ENCODE measurements at places on chromosomes 7 and 10.

- DNase-seq = no peak
Observed at GRCh38 chr10:117533507-117534281, 8.9 kb upstream of the EMX2 start.

DNA sequence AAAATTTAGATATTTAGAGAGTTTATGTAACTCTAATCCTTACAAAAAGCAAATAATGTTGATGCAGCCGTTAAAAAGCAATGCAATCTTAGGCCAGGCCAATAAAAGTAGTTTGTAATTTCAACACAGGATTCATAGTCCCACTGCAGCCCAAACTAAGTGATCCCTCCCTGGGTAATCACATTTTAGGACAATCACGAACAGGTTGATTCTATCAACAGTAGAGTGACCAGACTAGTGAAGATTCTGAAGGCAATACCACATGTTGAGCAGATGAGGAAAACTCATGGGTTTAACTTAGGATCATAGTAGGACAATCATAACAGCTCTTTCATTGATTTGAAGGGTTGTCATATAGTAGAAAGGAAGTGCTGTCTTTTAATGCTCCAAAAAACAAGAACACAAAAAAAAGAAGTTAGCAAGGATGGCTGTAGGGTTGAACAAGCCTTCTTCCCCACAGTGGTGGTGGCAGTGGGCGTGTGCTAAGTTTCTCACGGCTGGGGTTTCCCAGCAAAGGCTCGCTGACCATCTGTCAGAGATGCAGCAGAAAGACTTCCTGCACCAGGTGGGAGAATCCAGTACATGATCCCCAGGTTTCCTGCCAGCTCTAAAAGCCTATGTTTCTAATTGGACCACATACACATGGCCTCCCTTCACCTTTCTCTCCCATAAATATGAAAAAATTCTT is 212.2 kb downstream of the CHRM2 start:
- no peak for DNase-seq

DNA sequence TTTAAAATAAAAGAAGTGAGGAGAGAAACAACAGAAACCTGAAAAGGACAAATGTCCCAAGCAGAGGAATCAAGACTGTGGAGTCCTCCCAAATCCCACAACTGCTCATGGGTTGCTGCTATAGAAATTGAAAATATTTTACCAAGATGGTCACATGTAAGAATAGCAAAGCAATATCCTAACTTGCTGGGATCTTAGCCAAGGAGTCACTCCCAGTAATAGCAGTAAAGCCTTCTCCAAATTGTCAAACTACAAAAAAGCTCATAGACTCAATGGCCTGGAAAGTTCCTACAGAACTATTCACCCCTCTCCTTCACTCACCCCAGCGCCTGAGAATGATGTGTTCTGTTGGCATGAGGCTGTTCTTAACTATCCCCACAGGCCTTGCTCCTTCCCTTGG is 186.5 kb downstream of the ELMO1 start:
- no peak for DNase-seq

- DNase-seq = no peak
Observed at GRCh38 chr7:127810696-127811660, 159.0 kb downstream of the SND1 start.

DNA sequence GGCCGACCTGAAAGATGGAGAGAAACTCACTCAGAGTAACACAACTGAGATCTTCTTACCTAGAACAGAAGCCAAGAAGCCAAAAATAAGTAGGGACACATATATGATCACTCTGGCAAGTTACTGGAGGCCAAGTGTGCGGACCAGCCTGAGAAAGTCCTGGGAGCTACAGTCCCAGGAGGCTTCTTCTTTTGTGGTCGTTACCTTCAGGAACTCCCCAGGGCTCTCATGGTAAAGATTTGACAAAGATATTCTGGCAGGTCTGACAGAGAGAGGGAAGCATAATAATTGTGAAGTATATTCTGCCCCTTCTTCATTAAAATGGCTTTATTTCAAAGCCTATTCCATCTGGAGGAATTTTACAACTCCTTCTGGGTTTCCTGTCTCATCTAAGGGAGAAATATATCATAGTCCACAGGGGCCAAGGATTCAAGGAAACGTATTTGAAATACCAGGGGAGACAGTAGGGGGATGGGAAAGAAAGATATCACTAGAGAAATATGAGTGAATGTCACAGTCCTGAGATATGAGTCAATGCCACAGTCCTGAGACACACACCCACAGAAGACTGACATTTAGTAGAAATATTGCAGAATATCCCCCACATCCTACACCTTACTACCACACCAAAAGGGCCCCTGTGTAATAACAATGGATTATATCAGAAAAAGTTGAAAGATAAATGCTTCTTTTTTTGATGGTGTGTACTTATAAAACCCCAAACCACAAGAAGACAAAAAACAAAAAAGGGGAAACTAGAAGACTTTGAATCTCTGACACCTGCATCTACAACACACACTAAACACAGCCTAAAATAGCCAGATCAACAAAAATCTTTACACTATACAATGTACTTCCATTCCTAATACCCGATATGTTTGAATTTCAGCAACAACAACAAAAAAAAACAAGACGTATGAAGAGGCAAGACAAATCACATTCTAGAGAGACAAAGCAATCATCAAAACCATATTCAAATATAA is 594.2 kb upstream of the NRG3 start:
- no peak for DNase-seq

DNA sequence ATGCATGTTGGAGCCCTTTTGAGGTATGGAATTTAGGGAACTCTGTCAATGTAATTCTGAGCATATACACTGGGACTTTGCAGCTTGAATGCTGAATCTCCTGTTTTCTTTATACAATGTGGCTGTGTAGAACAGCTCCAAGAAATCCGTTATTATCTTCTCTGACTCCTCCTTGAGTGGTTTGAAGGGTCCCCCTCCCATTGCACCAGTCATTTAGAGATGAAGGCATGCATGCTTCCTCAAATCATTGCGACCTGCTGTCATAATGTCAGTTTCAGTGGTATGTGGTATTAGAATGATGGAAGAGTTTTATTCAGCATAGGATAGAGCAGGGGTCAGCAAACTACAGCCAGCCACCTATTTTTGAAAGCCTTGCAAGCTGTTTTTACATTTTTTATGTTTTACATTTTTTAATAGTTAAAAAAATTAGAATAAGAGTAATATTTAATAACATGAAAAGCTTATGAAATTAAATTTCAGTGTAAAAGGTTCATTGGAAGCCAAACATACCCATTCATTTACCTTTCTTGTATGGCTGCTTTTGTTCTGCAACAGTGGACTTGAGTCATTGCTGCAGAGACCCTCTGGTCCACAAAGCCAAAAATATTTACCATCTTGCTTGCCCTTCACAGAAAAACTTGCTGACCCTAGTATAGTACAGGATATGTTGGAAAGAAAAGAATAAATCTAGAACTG is 8.1 kb downstream of the STK17A start:
- DNase-seq = no peak

DNA sequence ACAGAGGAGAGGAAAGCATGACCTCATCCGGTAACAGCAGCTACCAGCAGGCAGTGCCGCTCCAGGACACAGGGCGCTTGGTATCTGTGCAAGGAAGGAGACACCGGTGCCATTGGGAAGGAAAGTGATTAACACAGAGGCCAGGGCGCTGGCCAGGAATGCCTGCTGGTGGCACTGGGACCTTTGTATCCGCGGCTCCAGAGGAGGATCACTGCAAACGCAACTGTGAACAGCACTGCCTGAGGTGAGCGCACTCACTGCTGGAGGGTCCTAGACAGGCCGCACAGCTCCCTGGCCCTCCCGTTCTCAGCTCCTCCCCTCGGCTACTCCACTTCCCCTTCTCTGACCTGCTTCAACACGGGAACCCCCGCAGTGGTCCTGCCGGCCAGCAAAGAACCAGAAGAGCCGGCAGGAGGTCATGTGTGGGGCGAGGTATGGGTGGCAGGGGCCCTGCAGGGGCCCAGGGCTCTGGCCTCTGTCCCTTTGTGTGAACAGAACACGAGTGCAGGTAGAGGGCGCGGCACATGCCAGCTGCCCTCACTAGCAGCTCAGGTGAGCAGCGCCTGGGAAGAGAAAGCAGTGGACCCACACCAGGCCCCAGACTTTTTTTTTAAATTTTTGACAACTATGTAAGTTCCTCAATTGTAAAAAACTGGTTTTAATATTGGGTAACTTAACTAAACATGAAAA is 107.6 kb downstream of the VIPR2 start:
- DNase-seq = no peak

DNA sequence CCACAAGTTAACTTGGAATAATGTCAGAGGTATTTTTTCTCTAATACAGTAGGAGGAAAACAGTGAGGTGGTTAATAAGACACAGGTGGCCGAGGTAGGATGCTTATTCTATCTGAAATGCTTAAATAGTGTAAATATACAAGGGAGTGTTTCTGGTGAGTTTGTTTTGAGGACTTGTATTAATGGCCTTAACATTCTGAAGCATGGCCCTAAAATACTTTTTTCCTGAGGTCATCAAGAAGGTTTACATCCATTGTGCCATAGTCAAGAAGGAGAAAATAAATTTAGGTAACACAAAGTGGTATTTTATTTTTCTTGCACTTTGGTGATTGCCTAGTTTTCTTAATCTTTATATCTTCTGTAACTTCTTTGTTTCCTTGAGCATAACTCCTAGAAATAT is 18.8 kb downstream of the GNAI1 start:
- no peak for DNase-seq

GRCh38 chr7:111775206-111775605 is 212.9 kb upstream of the IMMP2L start:
- no peak for DNase-seq

DNA sequence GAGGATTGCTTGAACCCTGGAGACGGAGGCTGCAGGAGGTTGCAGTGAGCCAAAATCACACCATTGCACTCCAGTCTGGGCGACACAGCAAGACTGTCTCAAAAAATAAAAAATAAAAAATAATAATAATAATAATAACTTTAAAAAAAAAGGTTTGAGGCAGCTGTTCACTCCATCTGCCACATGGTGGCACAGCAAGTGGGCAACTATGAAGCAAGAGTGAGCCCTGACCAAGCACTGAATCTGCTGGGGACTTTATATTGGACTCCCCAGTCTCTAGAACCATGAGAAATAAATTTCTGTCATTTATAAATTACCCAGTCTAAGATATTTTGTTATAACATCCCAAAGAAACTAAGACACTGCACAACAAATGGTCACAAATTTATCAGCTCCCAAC is 14.6 kb upstream of the BRI3 start:
- no peak for DNase-seq

GRCh38 chr10:35216303-35216905 is 89.8 kb downstream of the CREM start:
- DNase-seq = peak; percentile 26

GRCh38 chr10:73771722-73772280 is 10.0 kb upstream of the CHCHD1 start:
- DNase-seq = peak; percentile 91

DNA sequence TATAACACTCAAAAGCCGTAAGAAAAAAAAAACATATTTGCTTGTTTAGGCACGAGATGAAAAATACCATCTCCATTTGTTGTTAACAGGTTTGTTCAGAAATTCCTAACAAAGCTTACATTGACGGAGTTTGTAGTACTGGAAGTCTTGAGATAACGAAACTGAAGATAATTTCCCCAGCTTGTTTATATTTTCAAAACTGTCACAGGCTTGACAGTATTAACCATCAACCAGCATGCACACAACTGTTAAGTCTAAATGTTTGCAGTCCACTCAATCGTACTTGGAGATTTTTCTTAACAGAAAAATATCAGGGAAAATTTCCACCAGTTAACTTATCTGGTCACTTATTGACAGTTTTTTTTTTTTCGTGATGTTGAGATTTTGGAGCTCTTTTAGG is 68.5 kb downstream of the ITGA8 start:
- DNase-seq = no peak

DNA sequence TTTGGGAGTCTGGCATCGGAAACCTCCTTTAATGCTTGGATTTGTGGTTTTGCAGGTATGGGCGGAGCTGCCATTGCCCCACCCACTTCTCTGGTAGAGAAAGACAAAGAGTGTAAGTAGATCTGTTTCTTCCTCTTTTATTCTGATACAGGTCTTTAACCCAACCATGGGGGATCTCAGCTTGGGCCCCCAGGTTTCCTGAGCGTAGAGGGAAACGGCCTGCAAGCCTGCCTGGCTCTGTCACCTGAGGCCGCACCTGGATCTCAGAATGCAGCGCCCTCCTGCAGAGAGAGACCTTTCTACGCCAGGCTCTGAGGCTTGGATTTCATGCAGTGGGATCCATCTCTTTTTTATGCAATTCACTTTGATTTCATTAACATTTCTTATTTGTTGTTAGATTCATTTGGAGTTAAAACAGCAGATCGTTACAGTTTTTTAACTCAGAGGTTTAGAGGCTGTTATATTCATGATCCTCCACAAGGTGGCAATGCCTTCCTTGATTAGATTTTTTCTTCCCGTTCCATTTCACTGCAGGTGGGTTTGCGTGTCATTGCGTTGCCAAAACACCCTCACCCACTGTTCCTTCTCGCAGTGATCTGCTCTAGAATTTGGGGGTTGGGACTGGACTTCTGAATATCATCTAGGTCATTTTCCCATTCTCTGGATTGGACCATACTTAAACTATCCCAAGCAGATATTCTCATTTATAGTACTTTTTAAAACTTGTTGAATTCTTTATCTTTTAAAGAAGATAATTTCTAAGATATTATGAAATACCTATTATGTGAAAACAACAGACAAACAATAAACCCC is 20.0 kb downstream of the RBM17 start:
- no peak for DNase-seq

DNA sequence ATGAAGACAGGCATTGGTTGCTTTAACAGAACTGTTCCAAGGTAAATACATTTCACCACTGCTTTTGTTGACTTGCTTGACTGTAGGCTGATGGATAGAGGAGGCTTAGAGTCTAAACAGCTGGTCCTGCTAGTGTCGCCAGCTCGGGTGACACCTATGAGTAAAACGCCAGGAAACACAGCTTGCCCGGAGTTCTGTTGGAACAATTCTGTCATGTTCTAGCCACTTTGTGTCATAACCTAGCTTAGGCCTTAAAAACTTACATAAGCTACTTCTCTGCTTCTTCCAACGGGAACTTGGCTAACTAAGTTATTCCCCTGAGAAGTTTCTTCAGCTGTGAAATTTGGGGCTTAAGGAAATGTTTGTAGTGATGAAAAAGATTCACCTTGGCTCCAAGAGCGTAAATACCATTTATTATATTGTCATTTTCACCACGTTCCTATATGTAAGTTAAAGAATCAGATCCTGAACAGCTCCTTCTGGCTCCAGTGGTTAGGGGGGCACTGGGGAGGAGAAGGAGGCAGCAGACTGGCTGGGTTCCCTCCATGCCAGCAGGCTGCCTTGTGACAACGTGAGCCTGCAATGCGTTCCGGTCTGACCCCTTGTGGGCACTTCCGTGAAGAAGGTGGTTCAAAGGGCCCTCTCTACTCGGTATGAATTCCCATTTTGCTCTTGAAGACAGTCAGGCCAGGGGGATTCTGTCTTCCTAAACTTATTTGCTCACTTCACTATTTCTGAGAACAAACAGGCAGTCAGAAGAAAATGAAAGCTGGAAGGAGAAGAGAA is 253.2 kb downstream of the BMPER start:
- no peak for DNase-seq

DNA sequence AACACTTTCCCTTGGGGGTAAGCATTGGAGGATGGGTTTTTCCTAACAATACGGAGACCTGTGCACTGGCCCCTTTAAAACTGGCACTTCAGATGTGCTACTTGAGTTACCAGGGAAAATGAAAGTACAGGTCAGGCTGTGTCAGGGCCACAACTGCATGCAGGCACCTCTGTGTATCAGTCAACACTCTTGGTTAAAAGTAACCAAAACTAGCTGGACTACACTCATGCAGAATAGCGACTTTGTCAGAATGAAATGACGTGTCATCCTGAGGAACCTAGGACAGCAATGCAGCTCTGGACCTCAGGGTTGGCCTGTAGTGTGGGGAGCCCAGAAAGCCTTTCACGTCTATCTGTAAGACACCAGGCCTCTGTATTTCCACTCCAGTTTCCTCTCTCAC is 33.8 kb upstream of the SMKR1 start:
- no peak for DNase-seq
